Central memory CD4-positive, alpha-beta T cell (primary cell): ENCODE measurements at places on chromosomes 7 and 10.

GRCh38 chr10:82925547-82925946 lies 1050.6 kb downstream of the NRG3 start:
- no peak for DNase-seq

GRCh38 chr7:133682364-133683181 lies 429.7 kb downstream of the EXOC4 start:
- no peak for DNase-seq

- DNase-seq: no peak
These were observed 11.5 kb downstream of the ARID5B start for GRCh38 chr10:61912981-61913380.

GRCh38 chr7:107659666-107660065 lies 962 bp upstream of the SLC26A4 start:
- peak; percentile 3 for DNase-seq

DNA sequence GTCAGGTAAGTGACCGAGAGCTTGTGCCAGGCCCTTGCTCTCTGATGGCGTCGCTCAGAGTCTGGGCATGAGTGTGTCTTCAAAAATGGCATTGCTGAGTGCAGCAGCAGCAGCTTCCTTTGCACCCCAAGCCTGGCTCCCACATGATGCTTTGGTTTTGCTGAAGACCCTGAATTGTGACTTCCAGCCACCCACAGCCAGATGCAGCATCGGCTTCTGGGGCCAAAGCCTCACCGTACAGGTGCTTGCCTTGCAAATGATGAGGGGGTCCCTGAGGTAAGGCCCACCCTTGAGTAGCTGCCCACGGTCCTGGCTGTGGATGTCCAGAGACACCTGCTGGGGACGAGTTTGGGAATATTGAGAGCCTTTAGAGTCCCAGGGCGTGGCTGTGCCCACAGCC lies 57.9 kb downstream of the JAKMIP3 start:
- no peak for DNase-seq

DNA sequence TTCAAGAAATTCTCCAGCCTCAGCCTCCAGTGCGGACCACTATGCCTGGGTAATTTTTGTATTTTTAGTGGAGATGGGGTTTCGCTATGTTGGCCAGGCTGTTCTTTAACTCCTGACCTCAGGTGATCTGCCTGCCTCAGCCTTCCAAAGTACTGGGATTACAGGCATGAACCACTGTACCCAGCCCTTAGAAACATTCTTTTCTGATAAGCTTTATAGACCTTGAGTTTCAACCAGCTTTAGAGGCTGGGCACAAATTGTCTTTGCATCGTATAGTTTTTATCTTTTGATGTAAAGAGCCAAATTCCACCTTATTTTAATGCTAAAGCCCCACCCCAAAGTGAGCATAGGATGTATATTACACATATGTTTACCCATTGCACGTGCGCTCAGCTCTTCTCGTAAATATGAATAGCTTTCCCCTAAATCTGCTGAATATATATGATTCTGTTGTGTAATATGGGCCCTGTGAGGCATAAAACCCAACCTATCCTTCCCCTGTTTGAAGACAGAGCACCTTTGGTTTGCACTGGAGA lies 124.8 kb downstream of the ADK start:
- no peak for DNase-seq

- no peak for DNase-seq
These were observed 420.4 kb downstream of the DNAJB6 start for GRCh38 chr7:157757211-157757610.

GRCh38 chr7:6142871-6143380 lies 111.8 kb downstream of the ANKRD61 start:
- no peak for DNase-seq
